Myometrial cell (primary cell): ENCODE measurements at places on chromosomes 12 and 14. TPM values are rescaled to one million over a fixed set of nuclear protein-coding genes. Genes with fewer than 3 reads are reported as not detected.

TRIP11 gene
- total RNA-seq = 31.4 and 34.0 TPM in 2 replicates

JAG2 gene
- 0.53 and 0.58 TPM in 2 replicates for total RNA-seq

TAS2R13 gene
- total RNA-seq = 0.18 TPM in 1 of 2 replicates, not detected in the other

CYP27B1 gene
- 1.4 TPM in 1 of 2 replicates, not detected in the other for total RNA-seq

RD3L gene
- total RNA-seq = not detected in 2 replicates

JPH4 gene
- total RNA-seq = not detected in 2 replicates

TSPAN11 gene
- under 0.01 and 0.29 TPM in 2 replicates for total RNA-seq

MYH6 gene
- not detected in 2 replicates for total RNA-seq

NELL2 gene
- not detected in 2 replicates for total RNA-seq

FOXA1 gene
- total RNA-seq = not detected in 2 replicates

CS gene
- 141 and 149 TPM in 2 replicates for total RNA-seq

IGFBP6 gene
- total RNA-seq = 1,168 and 1,628 TPM in 2 replicates

TSPAN8 gene
- total RNA-seq = not detected in 2 replicates

RARG gene
- total RNA-seq = 37.7 and 49.9 TPM in 2 replicates

DHRS2 gene
- 0.29 TPM in 1 of 2 replicates, not detected in the other for total RNA-seq

NOS1 gene
- not detected in 2 replicates for total RNA-seq

MRPL52 gene
- total RNA-seq = 102 and 274 TPM in 2 replicates

WNT5B gene
- 62.4 and 73.8 TPM in 2 replicates for total RNA-seq

KCNH3 gene
- 0.29 and 0.35 TPM in 2 replicates for total RNA-seq

AKAP3 gene
- total RNA-seq = 0.18 TPM in 1 of 2 replicates, not detected in the other

LRRK2 gene
- total RNA-seq = 2.3 and 4.1 TPM in 2 replicates

KRT75 gene
- not detected in 2 replicates for total RNA-seq

PTPRQ gene
- 6.4 and 30.3 TPM in 2 replicates for total RNA-seq

TMEM19 gene
- total RNA-seq = 17.7 and 20.5 TPM in 2 replicates

VSX2 gene
- total RNA-seq = not detected in 2 replicates

HVCN1 gene
- total RNA-seq = 13.3 and 21.3 TPM in 2 replicates

TMTC1 gene
- 50.5 and 51.4 TPM in 2 replicates for total RNA-seq

IL31 gene
- not detected in 2 replicates for total RNA-seq

ATP2B1 gene
- 92.5 and 110 TPM in 2 replicates for total RNA-seq

LHX5 gene
- not detected in 2 replicates for total RNA-seq

DNAH10 gene
- total RNA-seq = under 0.01 TPM in 2 replicates

GLI1 gene
- 1.4 and 3.7 TPM in 2 replicates for total RNA-seq

CELA1 gene
- total RNA-seq = not detected in 2 replicates

DPPA3 gene
- not detected in 2 replicates for total RNA-seq

MYRFL gene
- total RNA-seq = not detected in 2 replicates
